ENCODE measurements at places on chromosomes 3 and 15.

DNA sequence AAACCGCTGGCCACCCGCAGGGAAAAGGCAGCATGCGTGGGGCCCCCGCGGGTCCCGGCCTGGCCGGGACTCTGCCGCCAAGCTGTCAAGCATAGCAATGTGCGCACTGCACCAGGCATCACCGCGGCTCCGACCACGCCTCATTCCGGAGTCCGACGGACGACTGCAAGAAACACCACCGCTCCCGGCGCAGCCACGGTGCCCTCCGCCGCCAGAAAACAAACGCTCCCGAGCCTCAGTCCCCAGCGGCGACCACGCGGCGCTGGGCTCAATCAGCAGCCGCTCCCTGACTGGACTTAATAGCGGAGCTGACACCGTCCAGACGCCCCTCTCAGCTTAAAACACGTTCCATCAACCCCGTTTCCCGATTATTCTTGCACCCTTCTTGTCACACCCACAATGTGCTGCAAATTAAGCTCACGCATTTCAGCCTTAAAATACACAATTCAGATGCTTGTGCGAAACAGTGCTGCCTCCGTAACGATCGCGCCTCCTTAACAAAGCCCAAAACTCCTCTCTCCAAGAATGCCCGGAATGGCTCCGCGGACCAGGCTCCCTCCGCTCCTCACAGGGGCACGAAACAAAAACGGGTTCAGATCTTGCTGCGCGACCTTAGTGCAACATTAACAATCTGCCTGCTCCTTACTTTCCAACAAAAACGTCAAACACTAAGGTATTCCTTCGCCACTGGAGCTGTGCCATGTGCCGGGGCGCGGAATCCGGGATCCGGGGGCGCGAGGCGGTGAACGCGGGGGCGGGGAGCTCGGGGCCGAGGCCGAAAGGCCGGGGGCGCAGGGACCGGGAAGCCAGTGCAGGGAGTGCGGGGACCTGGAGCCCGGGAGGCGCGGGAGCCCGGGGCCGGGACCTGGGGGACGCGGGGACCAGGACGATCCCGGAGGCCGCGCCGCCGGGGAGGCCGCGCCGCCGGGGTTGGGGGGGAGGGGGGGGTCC lies 655 bp downstream of the CYFIP1 start:
- DNase-seq = no peak

DNA sequence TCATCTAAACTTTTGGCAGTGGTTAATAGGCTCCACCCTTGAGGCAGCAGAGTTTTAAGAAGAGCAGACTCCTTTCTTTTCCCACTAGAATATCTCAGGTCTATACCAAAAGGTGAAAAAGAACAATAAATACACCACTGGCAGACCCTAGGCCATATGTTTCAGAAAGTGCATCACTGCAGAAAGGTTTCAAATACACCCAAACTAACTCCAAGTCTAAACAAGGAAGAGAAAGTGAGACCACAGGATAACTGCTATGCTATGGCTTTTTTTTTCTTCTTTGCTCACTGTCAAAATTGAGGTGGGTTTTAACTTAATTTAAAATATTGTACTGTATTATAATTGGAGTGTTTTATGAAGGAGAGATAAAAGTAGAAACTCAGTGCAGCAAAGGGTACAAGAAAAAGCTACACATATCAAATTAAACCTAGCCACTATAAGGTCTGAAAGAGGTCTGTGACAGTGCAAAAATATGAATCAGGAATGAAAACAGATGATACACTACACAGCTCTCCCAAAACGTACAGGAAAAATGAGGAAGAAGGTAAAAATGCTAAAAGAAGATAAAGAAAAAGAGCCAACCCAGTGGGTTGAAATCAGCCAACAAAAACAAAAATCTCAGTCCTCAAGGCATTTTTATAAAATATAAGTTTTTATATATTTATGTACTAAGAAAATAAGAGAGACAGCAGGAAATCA lies 8.4 kb downstream of the SNX4 start:
- no peak for DNase-seq

DNA sequence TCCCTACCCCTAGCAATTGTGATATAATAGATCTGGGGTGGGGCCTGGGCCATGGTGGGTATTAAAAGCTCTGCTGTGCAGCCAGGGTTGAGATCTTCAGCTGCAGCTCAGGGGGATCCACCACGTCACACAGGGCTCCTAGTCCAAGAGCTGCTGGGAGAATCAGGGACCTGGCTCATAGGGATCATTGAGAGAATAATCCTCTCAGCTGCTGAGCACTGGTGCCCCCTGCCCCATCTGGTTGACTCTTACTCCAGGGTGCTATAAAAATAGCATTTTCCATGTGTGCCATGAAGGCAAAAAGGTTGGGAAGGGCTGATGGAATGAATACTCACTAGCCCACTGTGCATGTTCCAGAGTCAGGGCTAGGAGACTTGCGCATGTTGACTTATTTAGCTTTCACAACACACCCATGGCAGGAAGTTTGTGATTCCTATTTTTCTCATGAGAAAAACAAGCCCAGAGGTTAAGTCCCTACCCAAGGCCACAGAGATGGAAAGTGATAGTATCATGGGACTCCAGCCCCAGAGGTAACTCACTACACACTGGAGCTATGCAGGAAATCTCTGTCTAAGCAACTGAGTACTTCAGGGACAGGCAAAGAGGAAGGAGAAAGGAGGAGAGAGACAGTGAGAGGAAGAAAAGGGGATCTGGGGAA lies 94.6 kb upstream of the HERC1 start:
- no peak for DNase-seq

DNA sequence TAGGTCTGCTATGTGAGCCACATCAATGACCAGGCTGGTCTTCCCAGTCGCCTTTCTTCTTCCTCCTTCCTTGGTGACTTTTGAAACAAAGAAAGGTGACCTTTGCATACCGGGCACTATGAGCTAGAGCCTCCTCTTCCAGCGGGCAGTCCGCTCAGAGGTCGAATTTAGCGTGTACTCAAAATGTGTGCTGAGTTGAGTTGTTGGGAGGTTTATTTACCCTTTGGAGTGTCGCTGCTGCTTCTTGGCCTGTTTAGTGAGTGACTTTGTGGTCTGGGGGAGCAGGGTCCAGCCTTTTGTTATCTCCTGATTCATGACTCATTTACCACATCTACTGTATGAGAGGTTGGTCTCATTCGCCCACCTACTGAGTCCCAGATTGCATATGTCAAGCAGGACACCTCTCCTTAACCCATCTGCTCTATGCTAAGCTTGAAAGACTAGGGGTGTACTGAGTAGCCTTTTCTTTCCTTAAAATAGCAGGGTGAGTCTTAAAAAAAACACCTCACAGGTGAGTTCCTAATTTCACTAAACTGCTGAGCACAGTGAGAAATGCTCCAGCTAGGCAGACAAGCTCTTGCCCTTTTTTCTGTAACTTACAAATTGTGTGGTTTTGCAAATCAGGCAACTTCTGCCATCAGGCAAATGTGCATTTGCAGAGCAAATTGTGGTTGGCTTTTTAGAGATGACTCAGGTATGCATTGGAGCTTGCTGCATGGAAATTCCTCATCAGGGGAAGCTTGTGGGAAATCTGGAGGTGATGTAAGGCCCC lies 3.2 kb upstream of the SIAH2 start:
- no peak for DNase-seq

DNA sequence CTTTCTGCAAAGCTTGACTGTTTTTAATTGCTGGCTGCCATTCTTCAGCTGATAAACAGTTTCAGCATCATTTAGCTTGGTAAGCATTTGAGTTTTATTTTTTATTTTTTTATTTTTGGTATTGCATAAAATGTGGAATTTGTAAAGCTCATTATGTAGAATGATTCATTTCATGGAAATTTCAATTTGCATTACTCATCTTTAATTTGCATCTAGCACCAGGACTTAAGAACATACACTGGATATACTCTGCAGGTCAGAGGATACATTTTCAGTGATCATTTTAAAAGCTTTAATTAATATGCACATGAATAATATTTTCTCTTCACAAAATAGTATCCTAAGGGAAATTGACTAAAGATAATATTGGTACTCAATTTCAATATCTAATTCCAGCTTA lies 732.4 kb upstream of the BCHE start:
- no peak for DNase-seq

- DNase-seq = no peak
Observed at GRCh38 chr3:46122091-46122490, 86.0 kb downstream of the CCR1 start.

GRCh38 chr15:69725957-69726356 lies 273.3 kb downstream of the RPLP1 start:
- DNase-seq = no peak
